Skeletal muscle cell (primary cell): ENCODE measurements at places on chromosomes 2 and 18.

- DNase-seq, result no peak
Measured at GRCh38 chr18:50738098-50738757, 81.6 kb downstream of the MRO start.

- peak; percentile 34 for DNase-seq
Measured at GRCh38 chr2:221097568-221097915, 474.6 kb downstream of the EPHA4 start.

GRCh38 chr2:58700591-58700990 is 459.5 kb upstream of the FANCL start:
- no peak for DNase-seq

GRCh38 chr2:70133491-70134322 is 46.4 kb downstream of the PCBP1 start:
- no peak for DNase-seq

DNA sequence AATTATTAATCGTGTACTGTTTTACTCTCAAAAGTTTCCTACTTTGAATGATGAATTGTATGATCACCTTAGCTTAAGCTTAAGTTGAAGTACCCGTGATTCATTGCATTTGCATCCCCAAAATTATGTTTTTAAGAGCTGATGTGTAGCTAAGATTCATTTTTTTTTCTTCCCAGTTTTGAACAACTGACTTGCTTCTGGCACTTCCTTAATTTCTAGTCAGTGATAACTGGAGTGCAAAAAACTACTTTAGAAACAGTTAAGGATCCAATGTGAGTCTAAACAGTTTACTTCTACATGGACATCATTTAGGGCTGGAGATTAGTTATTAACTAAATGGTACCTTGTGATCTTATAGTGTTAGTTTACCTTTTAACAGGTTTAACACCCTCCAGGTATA is 124.0 kb upstream of the CAVIN2 start:
- no peak for DNase-seq

DNA sequence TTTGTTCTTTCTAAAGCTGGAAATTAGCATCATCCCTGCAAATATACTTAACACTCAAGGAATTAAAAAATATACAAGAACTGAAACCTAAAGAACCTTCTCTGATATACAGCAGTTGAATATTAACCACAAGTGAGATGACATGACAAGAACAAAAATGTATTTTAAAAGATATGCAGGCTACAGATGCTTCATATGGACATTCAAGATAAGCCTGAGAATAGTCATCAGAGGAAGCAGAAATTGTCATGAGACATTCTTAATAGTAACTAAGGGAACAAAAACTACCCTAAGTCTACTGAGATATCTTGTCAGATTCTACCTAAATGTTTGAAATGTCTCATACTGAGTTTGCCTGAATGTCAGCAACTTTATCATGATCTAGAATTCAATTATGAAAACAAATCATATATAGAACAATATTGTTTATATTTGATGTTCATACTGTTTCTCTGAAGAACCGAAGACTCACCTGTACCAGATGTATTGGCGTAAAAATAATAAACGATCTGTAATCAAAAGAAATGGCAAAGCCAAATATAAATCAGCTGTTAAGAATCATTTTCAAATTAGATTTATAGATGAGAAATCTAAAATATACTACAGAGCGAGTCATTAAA is 4.7 kb downstream of the NBAS start:
- no peak for DNase-seq

DNA sequence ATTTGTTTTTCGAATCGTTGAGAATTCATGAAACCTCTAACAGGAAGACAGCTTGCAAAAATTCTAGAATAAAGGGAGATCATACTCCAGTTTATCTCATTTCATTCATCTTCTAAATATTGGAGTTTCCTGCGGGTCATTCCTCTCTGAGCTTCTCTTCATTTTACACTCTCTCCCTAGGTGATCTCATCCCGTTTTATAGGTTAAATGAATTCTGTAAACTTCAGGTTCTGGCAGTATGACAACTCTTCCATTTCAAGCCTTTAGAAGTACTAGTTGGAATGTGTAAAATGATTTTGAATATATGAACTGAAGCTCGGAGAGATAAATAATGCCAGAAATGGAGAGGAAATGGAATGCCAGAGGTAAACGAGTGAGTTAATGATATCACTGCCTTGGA is 312.4 kb downstream of the METTL4 start:
- no peak for DNase-seq

- no peak for DNase-seq
Measured at GRCh38 chr2:15253247-15253646, 307.9 kb downstream of the NBAS start.

- no peak for DNase-seq
Measured at GRCh38 chr2:48600204-48600813, 17.3 kb upstream of the GTF2A1L start.

GRCh38 chr18:49616618-49617328 is 54.9 kb downstream of the LIPG start:
- DNase-seq, result no peak

DNA sequence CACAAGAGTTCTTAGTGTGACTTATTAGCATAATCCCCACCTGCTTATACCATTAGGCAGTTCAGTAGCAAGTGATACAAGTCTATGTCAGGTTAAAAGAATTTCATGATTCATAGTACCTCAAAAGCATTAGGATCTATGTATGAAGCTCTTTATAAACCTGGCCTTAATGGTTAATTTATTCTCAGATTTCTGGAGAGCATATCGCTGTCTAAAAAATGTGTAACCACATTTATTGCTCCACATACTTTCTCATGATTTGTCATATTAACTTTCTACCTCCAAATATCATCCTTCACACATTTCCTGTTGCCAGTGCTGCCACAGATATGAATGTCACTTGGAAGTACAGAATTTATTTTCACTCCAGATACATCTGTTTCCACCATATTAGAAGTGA is 332.8 kb upstream of the MAP2 start:
- DNase-seq, result no peak

DNA sequence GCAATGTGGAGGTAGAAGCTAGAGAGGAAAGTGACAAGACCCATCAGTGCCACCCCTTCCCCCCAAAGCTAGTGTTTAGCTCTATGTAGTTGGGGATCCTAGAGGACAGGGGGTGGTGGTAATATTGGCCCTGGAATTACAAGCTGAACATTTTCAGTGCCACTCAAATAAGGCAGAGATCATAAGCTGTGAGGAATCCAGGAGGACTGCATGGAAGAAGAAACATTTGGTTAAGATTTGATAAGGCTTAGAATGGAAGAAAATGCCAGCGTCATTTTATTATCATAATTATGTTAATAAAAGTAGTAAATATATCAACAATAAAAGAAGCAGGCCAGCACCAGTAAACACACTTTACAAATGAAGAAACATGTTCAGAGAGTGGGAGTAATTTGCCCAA is 33.7 kb downstream of the KCNK3 start:
- DNase-seq, result no peak

- no peak for DNase-seq
Measured at GRCh38 chr2:186907897-186908296, 58.9 kb upstream of the ZSWIM2 start.

GRCh38 chr2:26492749-26493515 is 15.0 kb upstream of the OTOF start:
- DNase-seq, result no peak

- no peak for DNase-seq
Measured at GRCh38 chr2:36097022-36097421, 258.6 kb upstream of the CRIM1 start.

DNA sequence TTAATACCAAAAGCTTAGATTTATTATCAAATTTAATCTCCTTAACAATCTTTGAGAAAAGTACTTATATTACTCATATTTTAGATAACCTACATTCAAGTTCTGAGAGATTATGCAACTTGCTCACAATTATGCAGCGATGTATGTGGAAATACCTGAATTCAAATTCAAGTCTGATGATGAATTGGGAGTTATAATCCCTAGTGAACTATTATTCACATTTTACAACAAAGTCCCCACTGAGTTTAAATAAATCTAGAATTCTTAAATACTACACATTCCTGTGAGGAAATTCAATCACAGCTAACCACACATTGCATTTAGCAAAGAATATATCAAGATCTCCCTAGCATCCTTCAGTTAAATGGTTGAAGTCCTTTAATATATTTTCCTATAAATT is 278.4 kb downstream of the NOL4 start:
- no peak for DNase-seq

DNA sequence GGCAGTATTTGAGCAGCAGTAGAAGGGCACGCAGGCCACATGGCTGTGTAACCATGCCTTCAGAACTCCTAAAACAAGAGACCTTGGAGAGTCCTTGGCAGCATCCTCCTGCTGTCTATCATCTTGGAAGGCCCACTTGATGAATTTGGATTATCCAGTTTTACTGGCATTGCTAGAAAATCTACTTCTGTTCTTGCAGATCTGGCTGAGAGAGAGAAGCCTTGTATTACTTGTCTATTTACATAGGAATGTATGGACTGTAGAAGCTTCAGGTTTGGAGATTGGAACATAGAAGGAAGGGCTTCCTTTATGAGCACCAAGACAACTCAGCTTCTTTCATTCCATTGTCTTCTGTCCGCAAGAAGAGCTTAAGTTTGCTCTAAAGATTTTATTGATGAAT is 16.1 kb upstream of the GPBAR1 start:
- DNase-seq, result no peak

DNA sequence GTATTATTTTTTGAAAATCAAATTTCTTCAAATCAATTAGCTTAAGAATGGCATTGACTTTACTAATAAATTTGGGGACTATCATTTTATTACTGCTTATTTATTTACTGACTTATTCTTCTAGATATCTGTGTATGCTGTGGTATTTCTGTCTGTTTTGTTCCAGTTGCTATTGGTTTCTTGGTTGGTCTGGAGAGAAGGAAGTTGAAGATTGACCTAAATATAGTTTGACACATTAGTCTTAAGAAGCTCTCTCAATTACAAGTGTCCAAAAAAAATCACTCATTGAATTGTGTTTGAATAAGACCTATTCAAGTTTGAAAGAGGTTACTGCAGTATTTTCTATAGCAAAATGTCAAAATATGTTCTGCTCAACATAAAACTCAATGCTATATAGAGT is 153.3 kb upstream of the KYNU start:
- no peak for DNase-seq

- no peak for DNase-seq
Measured at GRCh38 chr2:48129293-48129950, 223.1 kb upstream of the FBXO11 start.

DNA sequence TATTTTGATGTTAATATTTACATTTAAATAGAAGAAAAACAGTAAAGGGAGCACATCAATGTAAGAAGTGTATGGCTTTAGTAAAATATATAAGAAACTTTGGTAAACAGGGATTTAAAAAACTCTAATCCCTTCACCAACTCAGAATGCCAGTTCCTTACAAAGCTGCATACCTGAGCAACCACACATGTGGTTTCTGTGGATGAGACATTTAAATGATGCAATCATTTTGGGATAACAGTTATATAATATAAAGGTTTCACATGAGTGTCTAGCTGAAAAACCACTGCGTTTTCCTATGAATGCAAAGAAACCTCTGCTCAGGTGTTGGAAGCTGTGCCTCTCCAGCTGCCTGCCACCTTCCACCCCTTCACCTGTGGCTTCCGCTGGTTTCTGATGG is 209.1 kb upstream of the REV1 start:
- no peak for DNase-seq

DNA sequence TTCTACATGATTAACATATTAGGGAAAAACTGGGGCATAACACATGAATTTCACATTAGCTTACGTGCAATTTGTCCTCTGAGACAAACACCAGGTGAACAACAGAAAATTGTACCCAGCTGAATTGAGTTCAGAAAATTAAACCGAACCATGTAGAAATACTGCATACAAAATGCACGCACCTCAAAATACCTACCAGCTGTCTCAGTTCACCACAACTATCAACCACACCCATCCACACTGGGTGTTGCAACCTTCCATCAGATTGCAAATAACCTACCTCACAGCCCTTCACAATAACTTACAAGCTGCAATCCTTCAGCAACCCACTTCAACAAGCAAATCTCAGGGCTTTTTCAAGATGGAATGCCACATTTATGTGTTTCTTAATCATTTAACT is 55.9 kb downstream of the UNC50 start:
- DNase-seq, result no peak

- no peak for DNase-seq
Measured at GRCh38 chr2:107148055-107148454, 262.1 kb upstream of the ST6GAL2 start.

- DNase-seq, result no peak
Measured at GRCh38 chr2:127506510-127506909, 19.8 kb downstream of the IWS1 start.

- DNase-seq, result no peak
Measured at GRCh38 chr2:241191081-241191480, 2.6 kb downstream of the ANO7 start.

- DNase-seq, result peak; percentile 78
Measured at GRCh38 chr2:178845566-178846457, 38.6 kb upstream of the TTN start.

- no peak for DNase-seq
Measured at GRCh38 chr2:121476684-121477083, 54.0 kb upstream of the RNU4ATAC start.
